Activated T-helper 2 cell treated with anti-CD3 and anti-CD28 coated beads, Interferon-gamma antibody, Interleukin-2, Interleukin-4, amounts not matched to agents 10 μg/mL and 5 μg/mL and 100 μg/mL, durations not matched to agents 14 hours and 24 hours and 36 hours (primary cell): ENCODE measurements at places on chromosomes 5 and 9. TPM values are rescaled to one million over a fixed set of nuclear protein-coding genes. Genes with fewer than 3 reads are reported as not detected.

PGGT1B gene
- 39.1 and 39.5 TPM in 2 replicates for total RNA-seq

- no peaks in the 10 kb centered on the region for H3K27me3 ChIP-seq
- H3K4me1 ChIP-seq: no peaks in the 10 kb centered on the region
- no peaks in the 10 kb centered on the region for H3K36me3 ChIP-seq
These were observed 226.2 kb downstream of the CACNA1B start for GRCh38 chr9:138103849-138104206.

DNA sequence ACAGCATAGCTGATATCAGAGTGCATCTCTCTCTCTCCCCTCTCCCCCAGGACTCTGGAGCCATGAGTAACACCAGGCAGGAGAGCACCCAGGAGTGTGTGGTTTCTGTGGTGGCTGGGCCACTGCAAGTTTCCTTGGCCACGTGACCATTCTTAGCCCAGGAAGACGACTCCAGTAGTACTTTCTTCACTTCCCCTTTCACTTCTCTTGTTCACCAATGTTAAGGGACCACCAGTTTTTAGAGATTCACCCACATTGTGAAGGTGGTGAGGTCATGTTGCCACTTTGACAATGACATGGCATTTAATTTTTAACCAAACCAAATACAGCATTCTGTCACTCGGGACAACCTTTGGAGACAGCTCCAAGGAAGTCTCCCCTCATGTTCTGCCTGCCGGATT, 17.9 kb upstream of the DAPK1 start:
- H3K4me3 ChIP-seq: no peak overlapping the region
- H3K36me3 ChIP-seq: no peaks in the 10 kb centered on the region
- peaks cover 8% of the 10 kb centered on the region for H3K4me1 ChIP-seq

PCDHB5 gene
- not detected in 2 replicates for total RNA-seq

- no peaks in the 10 kb centered on the region for H3K27me3 ChIP-seq
- H3K4me1 ChIP-seq: peaks cover 3% of the 10 kb centered on the region
- peaks cover 3% of the 10 kb centered on the region for H3K36me3 ChIP-seq
- H3K27ac ChIP-seq: no peak overlapping the region
- no peak overlapping the region for H3K4me3 ChIP-seq
These were observed 37.8 kb upstream of the ANKRD34B start for GRCh38 chr5:80607832-80608231.

DNA sequence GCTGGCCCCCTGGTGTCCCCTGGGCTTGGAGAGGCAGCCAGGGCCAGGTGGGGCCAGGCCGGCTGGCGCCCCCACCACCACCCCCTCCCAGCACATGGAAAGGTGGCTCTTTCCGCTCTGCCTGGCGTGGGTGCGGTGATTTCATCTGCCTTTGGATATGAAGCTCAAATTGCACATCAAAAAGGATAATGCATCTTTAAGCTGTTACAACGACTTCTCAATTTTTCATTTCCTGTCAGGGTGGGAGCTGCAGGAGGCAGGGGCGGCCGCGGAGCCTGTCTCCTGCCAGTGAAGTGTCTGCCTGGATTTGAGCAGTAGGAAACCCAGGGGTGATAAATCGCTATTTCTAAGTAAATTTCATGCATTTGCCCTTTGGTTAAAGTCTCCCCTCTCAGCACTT, 169.2 kb upstream of the MVB12B start:
- no peaks in the 10 kb centered on the region for H3K36me3 ChIP-seq
- no peaks in the 10 kb centered on the region for H3K4me1 ChIP-seq
- H3K4me3 ChIP-seq: no peak overlapping the region
- no peak overlapping the region for H3K27ac ChIP-seq

GRCh38 chr9:124853605-124854143, 414 bp downstream of the WDR38 start:
- H3K27me3 ChIP-seq: peaks cover 8% of the 10 kb centered on the region
- H3K4me3 ChIP-seq: peak overlapping the region; percentile 47
- peaks cover 6% of the 10 kb centered on the region for H3K4me1 ChIP-seq
- peaks cover 26% of the 10 kb centered on the region for H3K36me3 ChIP-seq
- DNase-seq: no peak

DNA sequence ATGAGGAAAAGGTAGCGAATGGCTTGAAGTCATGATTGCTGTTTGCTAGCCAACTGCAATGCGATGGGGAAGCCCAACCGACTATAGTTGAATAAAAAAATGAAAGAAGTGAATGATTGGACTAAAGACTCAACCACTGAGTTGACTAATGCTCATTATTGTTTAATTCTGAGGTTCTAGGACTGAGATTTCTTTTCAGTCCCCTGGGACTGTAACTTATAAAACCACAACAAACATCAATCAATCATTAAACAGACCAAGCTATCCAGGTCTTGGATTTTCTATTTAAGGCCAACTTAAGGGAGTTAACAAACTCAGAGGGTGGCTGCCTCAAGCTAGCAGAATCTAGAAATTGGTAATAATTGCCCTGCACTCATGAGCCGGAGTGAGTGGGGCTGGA, 154.2 kb downstream of the DOCK2 start:
- H3K4me1 ChIP-seq: peaks cover 11% of the 10 kb centered on the region
- DNase-seq: no peak
- H3K27ac ChIP-seq: no peak overlapping the region
- H3K36me3 ChIP-seq: peaks cover 54% of the 10 kb centered on the region
- H3K4me3 ChIP-seq: no peak overlapping the region
- H3K27me3 ChIP-seq: no peaks in the 10 kb centered on the region

- no peak overlapping the region for H3K27ac ChIP-seq
- no peaks in the 10 kb centered on the region for H3K36me3 ChIP-seq
- H3K4me1 ChIP-seq: no peaks in the 10 kb centered on the region
- no peak overlapping the region for H3K4me3 ChIP-seq
- no peak for DNase-seq
These were observed 52.4 kb upstream of the COX7C start for GRCh38 chr5:86565197-86565789.

FRMPD1 gene
- not detected in 2 replicates for total RNA-seq
